RCC 7860 (cell line): ENCODE measurements at places on chromosomes 13 and 19.
A peak's percentile ranks its signal among the peaks of the same experiment; 100 is the strongest.

GRCh38 chr19:6048348-6048747 is 62.0 kb downstream of the RFX2 start:
- no peak for DNase-seq

DNA sequence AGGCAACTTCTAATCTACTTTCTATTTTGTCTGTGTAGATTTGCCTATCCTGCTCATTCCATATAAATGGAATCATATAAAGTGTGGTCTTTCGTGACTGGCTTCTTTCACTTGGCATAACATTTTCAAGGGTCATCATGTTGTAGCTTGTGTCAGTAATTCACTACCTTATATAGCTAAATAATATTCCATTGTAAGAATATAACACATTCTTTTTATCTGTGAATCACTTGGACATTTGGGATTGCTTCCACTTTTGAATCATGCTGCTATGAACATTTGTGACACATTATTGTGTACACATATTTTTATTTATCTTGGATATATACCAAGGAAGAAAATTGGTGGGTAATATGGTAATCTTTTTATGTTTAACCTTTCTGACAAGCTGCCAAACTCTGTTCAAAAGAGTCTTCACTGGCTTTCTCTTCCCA is 89.0 kb upstream of the CSNK1A1L start:
- no peak for DNase-seq

DNA sequence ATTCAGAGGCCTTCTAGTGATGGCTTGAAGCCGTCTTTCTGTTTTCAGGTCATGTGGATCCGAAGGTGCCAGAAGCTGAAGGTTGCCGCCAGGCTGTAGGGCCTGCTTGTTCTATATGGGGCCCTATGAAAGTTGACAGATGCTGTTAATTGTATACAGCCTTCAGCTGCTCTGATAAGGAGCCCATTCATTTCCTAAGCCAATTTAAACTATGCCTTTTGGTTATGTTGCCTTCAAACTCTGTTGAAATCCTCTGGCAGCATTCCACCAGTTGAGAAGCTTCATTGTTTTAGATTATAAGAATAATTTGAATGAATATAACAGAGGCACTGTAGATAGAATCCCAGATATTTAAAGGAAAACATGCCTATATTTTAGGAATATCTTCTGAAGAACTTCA is 34.4 kb downstream of the RAP2A start:
- no peak for DNase-seq

DNA sequence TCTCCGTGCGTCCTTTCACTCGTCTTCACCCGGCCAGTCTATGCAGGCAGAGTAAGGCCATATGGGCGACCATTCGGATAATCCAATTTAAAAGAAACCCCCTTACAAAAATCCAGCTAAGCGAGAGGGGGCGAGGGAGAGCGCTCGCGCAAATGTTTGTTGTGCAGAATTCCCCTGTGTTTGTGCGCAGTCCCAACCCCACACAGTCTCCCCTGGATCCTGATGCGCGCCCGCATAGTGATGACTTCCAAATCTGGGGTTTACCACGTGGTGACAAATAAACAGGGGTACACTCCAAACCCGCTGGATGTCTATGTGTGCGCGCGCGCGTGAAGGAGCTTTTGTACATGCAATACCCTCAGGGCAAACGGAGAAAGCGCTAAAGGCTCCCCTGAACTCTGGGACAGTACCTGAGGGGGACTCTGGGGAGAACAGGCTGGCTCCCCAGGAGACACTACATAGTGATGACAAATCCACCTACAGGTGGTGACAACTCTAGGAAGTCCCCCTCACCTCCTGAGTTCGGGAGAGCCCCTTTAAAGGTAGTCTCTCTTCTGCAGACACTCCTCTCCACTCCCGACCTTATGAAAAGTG is 8.5 kb downstream of the SOX21 start:
- DNase-seq = no peak

GRCh38 chr19:47284324-47284899 is 9.7 kb downstream of the INAFM1 start:
- peak; percentile 23 for DNase-seq

- DNase-seq = no peak
Observed at GRCh38 chr13:30477346-30478195, 11.8 kb upstream of the HMGB1 start.

DNA sequence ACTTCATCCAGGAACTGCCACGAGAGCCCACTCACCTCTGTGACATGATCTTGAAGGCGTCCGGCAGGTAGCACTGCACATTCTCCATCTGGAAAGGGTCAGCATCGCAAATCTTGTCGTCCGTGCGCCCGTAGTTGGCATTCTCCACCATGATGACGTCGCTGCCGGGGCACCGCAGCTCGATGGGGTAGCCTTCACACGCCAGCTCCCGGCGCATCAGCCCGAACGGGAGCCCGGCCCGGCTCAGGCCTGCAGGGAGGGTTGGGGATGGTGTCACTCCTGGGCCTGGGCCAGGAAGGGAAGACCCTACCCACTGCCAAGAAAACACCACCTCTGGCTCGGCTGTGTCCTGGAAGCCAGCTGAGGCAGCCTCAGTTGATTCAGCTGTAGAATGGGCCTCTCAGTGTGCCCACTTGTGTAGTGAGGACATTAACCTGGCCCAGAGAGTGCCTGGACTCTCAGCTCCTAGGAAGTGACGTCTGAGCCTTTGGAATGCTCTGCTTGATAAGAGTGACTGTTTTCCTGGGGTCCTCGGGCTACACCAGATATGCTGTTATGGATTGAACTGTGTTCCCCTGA is 28.4 kb downstream of the ADGRL1 start:
- no peak for DNase-seq

- DNase-seq = no peak
Observed at GRCh38 chr13:45951166-45951565, 99.6 kb upstream of the SIAH3 start.

- DNase-seq = no peak
Observed at GRCh38 chr13:30615866-30616541, 1.7 kb upstream of the USPL1 start.

DNA sequence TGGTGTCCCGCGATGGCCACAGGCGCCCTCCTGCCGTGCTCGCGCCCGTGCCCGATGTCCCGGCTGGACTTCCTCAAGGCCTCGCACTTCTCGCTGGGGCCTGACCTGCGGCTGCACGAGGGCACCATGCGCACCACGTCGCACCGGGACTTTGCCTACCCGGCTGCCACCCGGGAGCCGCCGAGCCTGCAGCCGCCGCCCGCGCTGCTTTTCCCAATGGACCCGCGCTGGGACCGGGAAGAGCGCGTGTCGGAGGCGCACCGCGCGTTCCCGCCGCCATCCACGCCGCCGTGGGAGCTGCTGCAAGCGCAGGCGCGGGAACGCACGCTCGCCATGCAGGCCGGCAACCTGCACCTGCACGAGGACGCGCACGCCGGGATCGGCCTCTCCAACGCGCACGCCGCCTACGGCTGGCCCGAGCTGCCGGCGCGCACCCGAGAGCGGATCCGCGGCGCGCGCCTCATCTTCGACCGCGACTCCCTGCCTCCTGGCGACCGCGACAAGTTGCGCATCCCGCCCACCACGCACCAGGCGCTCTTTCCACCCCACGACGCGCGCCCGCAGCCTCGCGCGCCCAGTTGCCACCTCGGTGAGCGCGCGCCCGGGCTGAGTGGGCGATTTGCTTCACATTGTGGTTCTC is 12.1 kb upstream of the PEX11G start:
- no peak for DNase-seq

DNA sequence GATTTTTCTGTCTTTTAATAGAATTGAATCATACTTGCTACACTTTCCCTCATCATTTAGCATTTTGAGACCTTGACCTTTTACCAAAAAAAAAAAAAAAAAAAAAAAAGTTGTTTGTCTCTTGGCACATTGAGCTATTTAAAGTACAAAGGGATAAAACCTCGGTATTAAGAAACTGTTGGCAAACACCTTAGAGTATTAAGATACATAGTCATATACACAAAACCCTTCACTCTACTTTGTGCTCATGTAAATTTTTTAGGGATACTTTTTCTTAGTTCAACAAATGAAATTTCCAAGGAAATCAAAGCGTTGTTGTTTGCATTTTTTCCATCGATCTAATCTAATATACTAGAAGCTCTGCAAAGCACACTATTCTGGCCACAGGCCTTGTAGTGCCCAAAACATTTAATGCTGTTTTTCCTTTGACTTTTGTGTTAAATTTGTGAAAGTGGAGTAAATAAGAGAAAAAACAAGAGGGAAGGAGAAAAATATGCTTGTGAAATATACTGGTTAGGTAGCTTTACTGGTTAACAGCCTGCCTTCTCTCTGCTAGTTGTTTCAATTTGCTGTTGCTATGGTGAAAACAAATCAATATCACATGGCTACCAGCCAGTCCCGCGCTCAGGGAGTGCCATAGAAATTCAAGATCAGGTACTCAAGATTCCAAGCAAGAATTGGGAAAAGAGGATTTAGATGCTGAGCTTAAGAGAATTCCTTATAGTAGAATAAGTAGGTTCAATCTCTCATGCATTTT is 2.6 kb downstream of the MBNL2 start:
- peak; percentile 65 for DNase-seq

- no peak for DNase-seq
Observed at GRCh38 chr13:106882246-106882645, 314.3 kb upstream of the ARGLU1 start.

GRCh38 chr19:30180691-30181090 is 191.5 kb upstream of the ZNF536 start:
- DNase-seq = no peak

- DNase-seq = no peak
Observed at GRCh38 chr19:28292822-28293500, 920.0 kb downstream of the UQCRFS1 start.

- no peak for DNase-seq
Observed at GRCh38 chr13:99391781-99392469, 84.7 kb upstream of the GPR183 start.

DNA sequence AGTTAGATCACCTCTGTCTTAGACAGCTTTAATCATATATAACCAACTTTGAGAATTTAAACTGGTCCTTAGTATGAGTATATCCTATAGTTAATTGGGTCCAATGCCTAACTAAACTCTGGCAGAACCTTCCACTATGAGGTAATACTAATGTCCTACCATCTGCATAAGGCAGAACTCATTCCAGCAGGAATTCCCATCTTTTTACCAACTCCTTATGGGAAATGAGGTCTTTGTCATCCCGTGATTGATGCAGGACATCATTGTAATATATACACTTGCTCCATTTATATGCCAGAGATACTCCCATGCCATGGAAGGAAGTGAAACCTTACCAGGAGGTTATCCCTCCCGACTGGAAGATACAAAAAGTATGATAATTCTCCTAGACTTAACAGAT is 2.8 kb downstream of the KCTD4 start:
- no peak for DNase-seq

- DNase-seq = no peak
Observed at GRCh38 chr19:33580026-33580644, 41.6 kb upstream of the CHST8 start.

- DNase-seq = no peak
Observed at GRCh38 chr19:3289971-3290569, 65.6 kb downstream of the CELF5 start.

DNA sequence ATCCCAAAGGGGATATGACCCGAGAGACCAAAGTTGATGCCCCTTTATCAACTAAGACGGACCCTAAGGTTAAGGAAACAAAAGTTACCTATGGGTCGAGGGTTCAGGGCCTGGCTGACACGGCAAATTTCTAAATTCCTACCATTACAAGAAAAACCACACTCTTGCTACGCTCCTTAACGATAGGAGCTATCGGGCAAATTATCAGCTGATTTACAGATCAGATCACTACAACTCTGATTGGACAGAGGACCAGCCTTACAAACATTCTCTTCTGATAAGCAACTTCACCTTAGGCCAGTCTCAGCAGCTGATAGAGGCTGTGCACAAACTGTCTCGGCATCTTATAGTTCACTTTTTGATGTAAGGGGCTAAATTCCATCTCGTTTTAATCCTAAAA is 117.9 kb downstream of the KCTD15 start:
- no peak for DNase-seq

- DNase-seq = no peak
Observed at GRCh38 chr13:58712191-58712590, 1080.6 kb downstream of the PCDH17 start.

DNA sequence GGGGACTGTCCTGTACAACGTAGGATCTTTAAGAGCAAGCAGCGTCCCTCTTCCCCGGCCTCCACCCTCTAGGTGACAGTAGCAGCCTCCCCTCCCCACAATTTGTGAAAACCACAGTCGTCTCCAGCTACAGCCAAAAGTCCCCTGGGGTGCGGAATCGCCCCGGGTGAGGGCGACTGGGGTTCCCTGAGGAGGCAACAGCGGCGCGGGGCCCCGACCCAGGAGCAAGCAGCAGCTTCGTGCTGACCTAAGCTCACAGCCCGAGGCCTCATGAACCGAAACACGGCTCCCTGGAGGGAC is 322 bp downstream of the ZNF558 start:
- DNase-seq = no peak
